ENCODE measurements at places on chromosomes 13 and 19. TPM values are rescaled to one million over a fixed set of nuclear protein-coding genes. Genes with fewer than 3 reads are reported as not detected.

C19orf44 gene
- total RNA-seq: 6.4 TPM

DNA sequence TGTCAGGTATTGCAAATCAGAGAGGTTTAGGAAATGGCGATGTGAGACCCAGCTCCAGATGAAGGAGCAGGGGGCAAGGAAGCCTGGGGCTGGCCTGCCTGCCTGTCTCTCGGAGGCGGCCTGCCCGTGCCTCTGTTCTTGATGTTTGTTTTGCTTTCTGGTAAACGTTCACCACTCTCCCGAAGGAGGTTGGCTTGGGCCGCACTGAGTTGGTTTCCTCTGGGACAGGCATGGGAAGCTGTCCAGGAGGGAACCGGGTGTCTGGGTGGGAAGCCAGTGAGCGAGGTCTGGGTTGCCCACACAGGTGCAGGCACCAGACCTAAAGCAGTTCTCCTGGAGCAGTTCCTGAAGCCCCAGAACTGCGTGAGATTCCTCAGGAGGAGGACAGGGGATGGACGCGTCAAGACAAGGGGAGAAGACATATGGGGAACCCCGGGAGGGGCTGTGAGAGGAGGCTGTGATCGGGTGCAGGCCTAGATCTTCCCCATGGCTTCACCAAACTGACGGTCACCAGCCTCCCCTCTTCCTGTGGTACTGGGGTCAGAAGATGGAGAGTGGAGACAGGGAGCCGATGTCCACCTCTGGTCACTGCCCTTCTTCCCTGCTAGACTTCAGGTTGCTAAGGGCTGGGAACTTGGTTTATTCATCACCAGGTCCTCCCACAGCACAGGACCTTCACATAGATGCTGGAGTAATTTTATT, 15.2 kb downstream of the COL4A2 start:
- DNase-seq: peak; percentile 15

- peak; percentile 89 for DNase-seq
Measured at GRCh38 chr13:27270594-27271520, at the start of gene RASL11A. Gene RASL11A, plus strand, starts transcription at chr13:27270830. Its CDS starts 115 bp downstream, at chr13:27270945.

- no peak for DNase-seq
Measured at GRCh38 chr13:112722433-112723263, 32.8 kb downstream of the ATP11A start.

GRCh38 chr13:22836475-22836874, 344.3 kb upstream of the SGCG start:
- no peak for DNase-seq

GSX1 gene
- total RNA-seq: not detected

GRCh38 chr13:94329277-94329676, 150.2 kb downstream of the DCT start:
- no peak for DNase-seq

GRCh38 chr13:56586976-56587375, 553.7 kb upstream of the PRR20A start:
- DNase-seq: no peak

DNA sequence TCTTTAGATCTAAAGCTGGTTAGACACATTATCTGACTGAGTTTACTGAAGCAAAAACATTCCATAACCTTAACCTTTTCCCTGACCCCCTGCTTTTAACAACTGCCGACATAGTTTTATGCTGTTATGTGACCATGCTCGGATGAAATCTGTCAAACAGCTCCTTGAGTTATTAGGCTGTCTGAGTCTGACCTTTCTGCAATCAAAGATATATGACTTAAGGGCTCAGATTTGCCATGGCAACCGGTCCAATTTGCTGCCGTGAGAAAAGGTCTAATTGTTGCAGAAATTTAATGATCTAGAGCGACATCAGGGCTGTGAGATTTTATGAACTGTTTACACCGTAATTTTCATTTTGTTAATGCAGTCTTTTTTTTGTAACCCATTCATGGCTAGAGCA, 61.8 kb downstream of the URI1 start:
- no peak for DNase-seq

GRCh38 chr19:18841400-18841799, 9.6 kb downstream of the UPF1 start:
- DNase-seq: no peak

ZNF844 gene
- total RNA-seq: 8.7 TPM

BLOC1S3 gene
- total RNA-seq: 12.2 TPM

- DNase-seq: no peak
Measured at GRCh38 chr19:8064911-8065874, 12.6 kb downstream of the CCL25 start.

DNA sequence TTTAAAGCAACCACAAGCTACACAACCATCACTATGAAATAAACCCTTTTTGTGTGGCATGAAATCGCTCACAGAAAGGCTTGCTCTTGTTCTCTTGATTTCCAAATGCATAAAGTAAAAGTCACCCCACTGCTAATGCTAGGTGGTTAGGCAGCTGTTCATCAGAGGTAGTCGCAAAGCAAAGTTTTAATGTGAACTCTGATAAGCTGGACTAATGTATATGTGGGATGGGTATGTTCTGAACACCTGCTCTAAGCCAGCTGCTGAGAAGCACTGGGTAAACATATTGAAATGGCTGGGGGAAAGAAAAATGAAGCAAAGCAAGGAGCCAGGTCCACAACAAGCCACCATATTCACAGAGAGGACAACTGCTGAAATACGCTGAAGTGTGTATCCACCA, 142.3 kb downstream of the KLF12 start:
- no peak for DNase-seq
